ENCODE measurements at places on chromosomes 7 and 10.
A peak's percentile ranks its signal among the peaks of the same experiment; 100 is the strongest.

GRCh38 chr7:28761505-28761904 lies 196.6 kb downstream of the TRIL start:
- DNase-seq = no peak

DNA sequence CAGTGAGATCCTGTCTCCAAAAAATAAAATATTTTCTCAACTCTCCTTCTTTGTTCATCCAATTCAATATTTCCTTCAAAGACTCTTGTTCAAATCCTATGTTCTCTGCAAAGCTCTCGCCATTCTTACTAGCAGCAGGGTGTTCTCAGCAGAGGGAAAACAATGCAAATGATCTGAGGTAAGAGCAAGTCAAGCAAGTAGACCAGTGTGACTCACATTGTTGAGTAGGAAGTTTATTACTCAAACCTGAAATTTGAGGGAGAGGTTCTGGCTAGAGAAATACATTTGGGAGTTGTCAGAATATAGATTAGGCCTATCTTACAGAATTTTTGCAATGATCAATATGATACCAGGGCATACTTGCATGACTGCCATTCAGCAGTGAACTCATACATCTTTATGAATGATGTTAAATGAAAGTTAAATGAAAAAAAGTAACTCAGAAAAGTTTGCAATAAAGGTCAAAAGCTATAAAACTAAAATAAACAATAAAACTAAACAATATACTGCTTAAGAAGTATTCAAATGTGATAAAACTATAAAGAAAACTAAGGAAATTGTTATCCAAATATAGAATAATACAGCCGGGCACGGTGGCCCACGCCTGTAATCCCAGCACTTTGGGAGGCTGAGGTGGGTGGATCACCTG lies 5.8 kb downstream of the IDE start:
- no peak for DNase-seq

GRCh38 chr7:111987115-111987826 lies 218.9 kb downstream of the DOCK4 start:
- peak; percentile 68 for DNase-seq

DNA sequence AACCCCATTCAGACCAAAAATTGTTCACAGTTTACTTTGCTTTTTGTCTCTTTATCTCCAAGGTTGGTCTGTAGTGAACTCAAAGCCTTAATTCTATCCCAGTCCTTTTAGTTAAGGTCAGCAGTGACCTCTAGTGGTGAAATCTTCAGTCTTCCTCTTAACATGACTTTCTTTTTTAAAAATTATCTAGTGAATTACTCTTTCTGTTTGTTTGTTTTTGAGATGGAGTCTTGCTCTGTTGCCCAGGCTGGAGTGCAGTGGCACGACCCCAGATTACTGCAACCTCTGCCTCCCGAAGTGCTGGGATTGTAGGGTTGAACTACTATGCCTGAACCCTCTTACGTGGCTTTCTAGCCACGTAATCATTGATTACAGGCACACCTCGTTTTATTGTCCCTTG lies 25.0 kb downstream of the ZNF487 start:
- peak; percentile 70 for DNase-seq

DNA sequence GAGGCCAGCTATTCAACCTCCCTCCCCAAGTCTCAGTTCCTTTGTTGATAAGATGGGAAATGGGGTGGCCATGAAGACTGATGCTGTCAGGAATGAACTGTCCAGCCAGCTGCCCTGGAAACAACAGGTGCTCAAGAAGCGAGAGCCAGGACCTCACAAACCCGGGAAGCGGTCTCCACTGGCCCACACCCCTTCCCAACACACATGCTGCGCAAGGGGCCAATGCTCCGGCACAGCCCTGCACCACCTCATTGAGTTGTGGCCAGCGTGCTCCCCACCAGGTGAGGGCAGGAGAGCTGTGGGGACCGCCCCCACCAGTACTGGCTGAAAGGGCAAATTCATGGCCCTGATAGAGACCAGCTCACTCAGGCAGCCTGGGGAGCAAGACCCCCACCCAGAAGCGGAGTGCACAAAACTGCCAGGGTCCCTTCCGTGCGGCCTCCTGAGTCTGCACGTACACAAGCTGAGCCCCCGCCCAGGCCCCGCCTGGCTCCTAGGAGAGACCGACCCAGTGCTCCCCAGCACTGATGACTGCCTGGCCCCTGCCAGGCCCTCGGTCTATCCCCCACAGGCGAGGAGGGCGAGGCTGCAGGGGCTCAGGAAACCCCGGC lies 216.6 kb downstream of the MAD1L1 start:
- DNase-seq = no peak

- DNase-seq = no peak
Observed at GRCh38 chr7:136859803-136860202, 8.6 kb upstream of the CHRM2 start.

- peak; percentile 2 for DNase-seq
Observed at GRCh38 chr7:135385209-135385608, 124.7 kb downstream of the CNOT4 start.

DNA sequence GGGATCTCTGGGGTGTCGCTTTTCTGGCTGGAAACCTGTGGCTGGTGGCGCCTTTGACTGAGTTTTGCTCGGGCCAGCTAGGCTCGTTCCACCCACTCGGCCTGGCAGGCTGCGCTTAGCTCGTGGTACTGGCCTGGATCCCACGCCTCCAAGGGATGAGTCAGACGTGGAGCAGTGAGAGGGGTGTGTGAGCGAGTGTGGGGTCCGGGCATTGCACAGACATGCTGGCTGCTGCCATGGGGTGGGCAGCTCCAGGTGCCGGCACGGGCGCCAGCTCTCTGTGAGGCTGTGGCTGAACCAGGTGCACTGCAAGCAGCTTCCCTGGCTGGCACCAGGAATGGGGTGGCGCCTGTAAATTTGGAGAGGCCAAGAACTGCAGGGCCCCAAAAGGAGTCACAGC lies 63.1 kb upstream of the CACNA2D1 start:
- peak; percentile 29 for DNase-seq

DNA sequence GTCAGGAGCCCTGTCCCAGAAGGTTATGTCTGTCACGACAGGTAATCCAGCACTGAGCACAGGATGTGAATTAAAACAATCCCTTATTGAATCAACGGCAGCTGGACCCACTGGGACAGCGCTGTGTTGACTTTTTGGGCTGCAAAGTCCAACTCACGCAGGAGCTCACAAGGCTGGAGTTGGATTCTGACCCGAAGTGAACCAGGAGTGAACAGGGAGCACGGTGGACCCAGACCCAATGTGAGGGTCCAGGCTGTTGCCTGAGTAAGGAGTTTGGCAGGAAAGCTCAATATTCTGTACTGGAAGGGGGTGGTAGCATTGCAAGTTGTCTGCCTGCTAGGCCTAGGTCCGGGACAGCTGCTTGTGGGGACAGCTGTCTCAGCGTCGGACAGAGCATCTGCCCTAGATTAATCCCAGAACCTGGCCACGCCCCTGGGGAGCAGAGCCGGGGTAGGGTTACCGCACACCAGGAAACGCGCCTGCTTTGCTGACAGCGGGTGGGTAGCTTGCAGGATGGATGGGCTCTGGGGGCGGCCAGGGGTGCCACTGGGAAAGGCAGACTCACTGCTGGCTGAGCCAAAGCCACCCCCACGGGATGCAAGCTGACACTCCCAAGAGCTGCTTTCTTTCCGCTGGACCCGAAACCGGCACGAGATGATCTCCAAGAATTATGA lies 24.0 kb downstream of the COL26A1 start:
- DNase-seq = no peak

GRCh38 chr7:47543714-47544113 lies 38.2 kb downstream of the TNS3 start:
- no peak for DNase-seq

DNA sequence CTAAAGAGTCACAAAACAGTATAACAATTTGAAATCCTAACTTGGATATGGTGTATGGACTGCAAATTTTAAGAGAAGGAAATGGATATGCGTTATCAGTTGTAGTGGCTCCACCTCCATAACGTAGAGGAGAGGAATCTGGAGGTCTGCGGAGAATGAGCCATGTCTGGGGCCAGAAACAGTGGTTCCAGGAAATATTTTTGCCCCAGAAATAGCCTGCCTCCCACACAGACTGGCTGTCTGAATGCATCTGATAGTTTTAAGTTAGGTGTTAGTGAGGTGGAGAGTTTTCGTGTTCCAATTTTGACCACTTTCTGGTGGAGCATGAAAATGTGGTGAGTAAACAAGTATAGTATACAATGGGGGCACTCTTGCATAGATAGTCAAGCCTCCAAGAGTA lies 1.6 kb downstream of the PHTF2 start:
- no peak for DNase-seq

GRCh38 chr7:43906331-43907010 lies at the start of gene URGCP:
Gene URGCP, minus strand, starts transcription at chr7:43906596. Its CDS starts 21 bp downstream, at chr7:43906575.
- DNase-seq = no peak

DNA sequence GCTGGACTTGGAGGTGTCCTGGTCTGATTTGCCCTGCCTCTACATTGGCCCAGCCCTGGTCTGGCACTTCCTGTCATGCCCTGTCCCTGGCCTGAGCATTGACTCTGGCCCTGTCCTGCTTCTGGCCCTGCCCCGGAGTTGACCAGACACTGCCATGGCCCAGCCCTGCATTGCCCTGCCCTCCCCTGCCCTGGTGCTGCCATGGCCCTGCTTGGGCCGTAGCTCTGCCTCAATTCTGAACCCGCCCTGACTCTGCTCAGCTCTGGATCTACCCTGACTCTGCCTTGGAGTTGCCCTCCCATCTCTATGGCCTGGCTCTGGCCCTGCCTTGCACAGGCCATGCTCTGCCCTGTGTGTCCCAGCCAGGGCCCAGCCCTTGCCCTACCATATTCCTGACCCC lies 647.1 kb downstream of the ZNF37A start:
- no peak for DNase-seq

DNA sequence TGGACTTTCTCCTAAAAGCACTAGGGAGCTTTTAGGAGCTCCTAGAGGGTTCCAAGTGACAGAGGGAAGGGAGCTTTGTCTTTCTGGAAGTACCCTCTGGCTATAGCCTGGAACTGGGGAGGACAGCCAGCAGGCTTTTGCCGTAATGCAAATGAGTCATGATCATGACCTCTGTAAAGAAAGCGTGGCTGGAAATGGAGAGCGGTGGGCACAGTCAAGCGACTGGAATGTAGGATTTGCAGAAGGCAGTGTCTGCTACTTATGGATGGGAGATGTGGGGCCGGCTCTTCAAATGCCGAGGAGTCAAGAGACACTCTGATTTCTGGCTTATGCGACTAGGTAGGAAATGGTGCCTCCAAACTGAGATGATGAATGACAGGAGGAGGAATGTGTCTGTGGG lies 34.6 kb upstream of the PLPP4 start:
- DNase-seq = peak; percentile 74

DNA sequence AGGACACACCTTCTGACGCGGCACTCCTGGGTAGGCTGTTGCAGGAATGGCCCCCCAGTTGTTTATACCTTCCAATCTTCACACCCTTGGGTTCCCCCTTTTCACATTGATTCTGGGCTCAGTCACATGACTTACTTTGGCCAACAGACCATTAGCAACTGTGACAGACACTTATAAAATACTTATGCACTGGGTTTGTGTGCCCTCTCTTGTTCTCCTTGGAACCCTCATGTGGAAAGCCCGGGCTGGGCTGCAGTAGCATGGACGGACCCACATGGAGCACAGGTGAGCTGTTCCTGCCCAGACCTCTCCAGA lies 69.0 kb downstream of the ATXN7L1 start:
- DNase-seq = no peak

GRCh38 chr7:38838725-38839385 lies 70.1 kb downstream of the VPS41 start:
- DNase-seq = no peak

DNA sequence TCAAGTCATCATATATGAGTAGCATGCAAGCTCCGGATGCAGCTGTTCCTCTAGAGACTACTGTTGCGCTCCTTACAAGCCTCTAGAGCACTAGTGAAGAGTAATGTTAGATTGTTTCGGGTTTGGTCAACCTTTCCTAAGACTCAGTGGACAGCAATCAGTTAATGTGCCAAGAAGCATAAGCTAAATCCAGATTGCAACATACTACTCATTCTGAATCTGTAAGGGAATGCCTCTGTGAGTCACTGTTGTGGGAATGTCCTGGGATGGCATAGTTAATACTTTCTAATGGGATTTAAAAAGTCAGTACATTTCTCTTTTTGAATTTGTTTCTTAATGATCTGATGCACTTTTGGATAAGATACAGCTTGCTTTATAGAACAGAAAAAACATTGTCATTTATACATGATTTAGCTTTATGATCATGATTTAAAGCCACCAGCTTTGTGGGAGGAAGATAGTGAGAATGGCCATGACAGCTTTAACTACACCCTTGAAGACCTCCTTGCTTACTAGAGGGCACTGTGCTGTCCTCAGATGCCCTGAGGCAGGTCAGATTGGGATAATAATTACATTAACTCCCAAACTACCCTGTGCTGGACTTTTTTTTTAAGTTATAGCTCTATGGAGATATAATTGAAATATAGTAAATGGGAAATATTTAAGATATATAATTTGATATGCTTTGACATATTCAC lies 138.4 kb downstream of the SDK1 start:
- DNase-seq = peak; percentile 85

DNA sequence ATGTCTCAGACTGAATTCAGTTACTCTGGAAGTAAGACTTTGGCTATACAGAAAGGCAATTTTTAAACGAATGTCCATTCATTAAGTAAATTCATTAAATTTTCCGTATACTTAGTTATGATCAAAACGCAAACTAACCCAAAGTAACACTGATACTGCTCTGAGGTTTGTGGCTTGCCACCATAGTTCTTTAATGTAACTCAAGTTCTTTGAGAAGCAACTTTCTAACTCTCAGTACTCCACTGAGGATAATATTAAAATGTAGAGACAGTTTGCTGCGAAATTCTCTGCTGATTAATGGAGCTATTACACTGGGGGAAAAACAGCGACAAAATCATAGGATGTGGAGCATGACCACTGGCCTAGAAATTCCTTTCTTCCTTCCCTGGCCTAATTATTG lies 45.4 kb upstream of the PNLIPRP3 start:
- DNase-seq = no peak

- DNase-seq = no peak
Observed at GRCh38 chr7:149261316-149261828, 624 bp upstream of the ZNF783 start.

DNA sequence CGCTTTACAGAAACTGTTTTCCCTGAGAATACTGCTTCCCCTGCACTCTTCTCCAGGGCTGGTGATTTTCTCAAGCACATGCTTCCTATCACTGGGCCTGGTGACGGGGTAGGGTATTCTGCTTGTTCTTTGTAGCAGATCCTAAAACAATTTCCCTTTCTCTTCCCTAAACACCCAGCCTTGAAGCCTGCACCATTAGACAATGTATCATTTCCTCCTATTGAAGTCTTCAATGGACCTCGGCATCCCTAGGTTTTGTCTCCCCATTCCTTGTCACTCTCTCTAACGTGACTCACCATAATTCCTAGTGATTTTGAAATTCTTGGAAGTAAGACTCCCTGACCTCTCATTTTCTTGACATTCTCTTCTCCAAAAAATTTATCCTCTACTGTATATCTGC lies 109.5 kb upstream of the GHITM start:
- no peak for DNase-seq

DNA sequence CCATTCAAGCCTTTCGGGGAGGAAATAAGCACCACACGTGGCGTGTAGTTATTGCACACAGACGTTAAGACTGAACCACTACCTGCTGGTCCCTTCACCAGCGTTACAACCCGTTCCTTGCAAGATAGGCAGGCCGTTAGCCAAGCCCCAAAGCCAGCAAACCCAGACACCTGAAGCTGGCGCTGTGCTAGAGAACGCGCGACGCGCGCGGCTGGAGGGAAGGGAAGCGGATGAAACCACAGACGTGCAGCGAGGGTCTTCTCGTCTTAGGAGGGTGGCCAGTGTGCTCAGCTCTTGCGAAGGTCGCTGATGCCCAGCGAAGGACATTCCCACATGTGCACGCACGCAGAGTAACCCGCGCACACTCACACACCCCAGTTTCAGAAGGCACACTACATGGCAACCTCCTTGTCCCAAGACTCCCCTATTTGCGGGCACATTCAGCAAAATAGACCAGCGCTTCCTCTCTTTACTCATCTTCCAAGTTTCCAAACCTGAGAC lies 980 bp downstream of the TMEM26 start:
- DNase-seq = no peak
